ENCODE measurements at places on chromosomes 1 and 21. TPM values are rescaled to one million over a fixed set of nuclear protein-coding genes. Genes with fewer than 3 reads are reported as not detected.

DNA sequence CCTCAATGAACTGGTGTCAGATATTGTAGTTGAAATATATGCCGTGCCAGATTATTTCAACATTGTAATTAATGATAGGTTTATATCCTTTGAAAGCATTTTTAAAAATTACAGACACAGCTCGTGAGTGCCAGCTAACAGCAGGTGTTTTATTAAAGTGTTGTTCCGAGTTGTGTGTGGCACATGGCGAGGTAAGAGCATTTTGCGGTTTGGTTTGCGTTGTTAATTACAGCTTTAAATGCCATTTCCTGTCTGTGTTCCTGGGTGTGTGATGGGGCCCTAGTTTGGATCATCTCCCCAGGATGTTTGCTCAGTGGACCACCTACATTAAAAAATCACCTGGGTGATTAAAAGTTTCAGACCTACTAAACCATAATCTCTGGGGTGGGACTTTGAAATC is 97.4 kb downstream of the PRDM2 start:
- no peak for DNase-seq

DNA sequence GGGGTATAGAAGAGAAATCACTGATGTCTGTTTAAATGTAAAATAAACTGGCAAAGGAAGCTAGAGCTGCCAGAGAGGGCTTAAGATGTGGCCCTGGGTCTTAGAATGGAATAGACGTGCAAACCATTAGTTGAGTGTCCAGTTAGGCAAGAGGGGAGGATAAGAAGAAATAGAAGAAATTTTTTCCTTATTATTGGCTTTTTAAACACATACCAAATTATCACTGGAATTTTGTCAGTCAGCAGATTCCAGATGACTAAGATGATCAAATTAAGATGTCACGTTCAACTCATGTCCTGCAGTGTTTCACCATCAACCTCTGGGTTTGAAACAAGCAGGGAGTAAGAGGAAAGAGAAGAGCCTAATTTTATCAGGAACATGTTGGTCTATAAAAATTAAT is 71.6 kb upstream of the C1orf21 start:
- DNase-seq = no peak

DNA sequence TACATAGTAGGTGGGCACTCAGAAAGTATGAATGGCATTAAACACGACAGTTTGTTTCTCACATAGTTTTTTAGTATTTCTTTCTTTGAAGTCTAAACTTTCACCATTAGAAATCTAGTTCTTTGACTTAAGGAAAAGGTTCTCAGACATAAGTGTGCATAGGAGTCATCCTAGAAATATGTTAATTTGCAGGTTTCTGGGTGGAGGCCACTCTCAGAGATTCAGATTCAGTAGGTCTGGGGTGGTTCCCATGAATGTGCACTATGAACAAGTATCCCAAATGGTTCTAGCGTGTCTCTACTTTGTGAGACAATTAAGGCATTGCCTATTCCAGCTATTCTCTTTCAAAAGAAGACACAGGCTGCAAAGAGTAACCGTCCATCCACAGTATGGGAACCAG is 119.3 kb downstream of the NGF start:
- no peak for DNase-seq

DMRTB1 gene
- not detected for total RNA-seq

GRCh38 chr1:68521286-68521685 is 24.4 kb upstream of the DEPDC1 start:
- no peak for DNase-seq

- DNase-seq = no peak
Observed at GRCh38 chr1:32703479-32704291, 1.1 kb upstream of the SYNC start.

- DNase-seq = no peak
Observed at GRCh38 chr1:65880611-65881010, 87.9 kb downstream of the PDE4B start.

SERINC2 gene
- 69.1 TPM for total RNA-seq

OLFM3 gene
- total RNA-seq = not detected

DNA sequence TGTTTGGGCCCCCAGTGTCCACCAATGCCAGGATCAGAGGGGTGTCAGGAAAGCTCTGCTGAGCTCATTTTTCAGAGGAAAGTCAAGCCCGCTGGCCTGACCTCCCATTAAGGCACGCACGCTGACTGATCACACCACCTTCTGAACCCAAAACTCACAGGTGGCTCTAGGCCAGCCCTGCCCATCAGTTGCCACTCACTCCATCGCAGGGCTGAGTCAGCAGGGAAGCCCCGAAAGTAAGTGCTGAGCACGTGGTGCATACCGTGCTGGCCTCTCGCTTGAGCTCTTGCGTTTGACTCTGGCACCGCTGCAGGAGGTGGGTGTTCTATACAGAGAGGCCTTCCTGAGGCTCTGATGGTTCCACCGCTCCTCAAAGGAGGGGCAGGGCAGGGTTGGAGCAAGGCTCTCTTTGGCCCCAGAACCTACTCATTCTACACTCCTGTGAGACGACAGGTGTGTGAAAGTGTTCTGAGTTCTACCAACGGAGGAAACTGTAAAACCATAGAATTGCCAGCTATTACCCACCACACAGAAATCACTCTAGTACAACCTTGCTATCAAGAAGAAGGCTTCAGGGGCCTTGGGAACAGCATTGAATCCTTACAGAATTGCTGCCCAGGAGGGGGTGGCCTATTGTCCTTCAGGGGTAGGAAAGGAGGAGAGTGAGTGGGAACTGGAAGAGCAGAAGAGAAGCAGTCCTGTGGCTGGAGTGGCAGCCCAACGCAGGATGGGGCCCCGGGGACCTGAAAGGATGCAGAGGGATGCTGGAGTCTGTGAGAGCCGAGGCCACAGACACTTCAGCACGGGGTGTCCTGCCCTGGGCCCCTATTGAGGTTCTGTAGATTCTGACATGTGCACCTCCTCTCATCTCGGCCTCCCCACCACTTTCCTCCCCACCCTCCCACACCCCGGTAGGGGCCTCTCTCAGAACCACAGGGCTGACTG is 214.7 kb upstream of the EDN2 start:
- no peak for DNase-seq

- DNase-seq = no peak
Observed at GRCh38 chr1:168321945-168322344, 41.3 kb downstream of the TBX19 start.

DNA sequence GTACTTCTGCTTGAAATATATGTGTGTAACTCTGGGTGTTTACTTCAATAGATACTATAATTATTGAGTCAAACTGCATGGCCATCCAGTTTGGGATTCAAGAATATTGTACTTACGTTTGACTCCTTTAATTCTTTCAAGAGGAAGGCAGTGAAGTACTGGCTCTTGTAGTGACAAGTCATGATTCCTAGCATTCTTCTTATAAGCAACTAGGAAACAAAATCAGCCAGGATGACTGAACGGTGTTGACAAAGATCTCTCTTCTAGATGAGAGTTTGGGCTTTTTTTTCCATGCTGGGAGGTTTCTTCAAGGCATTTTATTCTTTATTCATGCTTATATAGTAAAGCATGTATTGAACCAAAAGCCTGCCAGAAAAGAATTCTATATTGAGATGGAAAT is 58.3 kb downstream of the CLEC20A start:
- no peak for DNase-seq

GRCh38 chr1:177275736-177276135 is 105.0 kb downstream of the BRINP2 start:
- no peak for DNase-seq

GRCh38 chr1:215104283-215104682 is 21.7 kb downstream of the KCNK2 start:
- DNase-seq = no peak

GRCh38 chr1:164443166-164443565 is 115.8 kb upstream of the PBX1 start:
- no peak for DNase-seq
